AG04449 (cell line): ENCODE measurements at places on chromosomes 16 and 17.
A peak's percentile ranks its signal among the peaks of the same experiment; 100 is the strongest.

GRCh38 chr16:79717333-79718137 is 117.0 kb upstream of the MAF start:
- no peak for DNase-seq

GRCh38 chr16:79651363-79651762 is 50.8 kb upstream of the MAF start:
- DNase-seq = no peak

- no peak for DNase-seq
Measured at GRCh38 chr16:14307527-14308367, 236.6 kb downstream of the MRTFB start.

GRCh38 chr16:47475786-47476185 is 14.7 kb downstream of the PHKB start:
- DNase-seq = peak; percentile 16

GRCh38 chr17:44197980-44198720 is 1.5 kb downstream of the ATXN7L3 start:
- no peak for DNase-seq

GRCh38 chr17:2703606-2704005 is 8.0 kb downstream of the CLUH start:
- no peak for DNase-seq

DNA sequence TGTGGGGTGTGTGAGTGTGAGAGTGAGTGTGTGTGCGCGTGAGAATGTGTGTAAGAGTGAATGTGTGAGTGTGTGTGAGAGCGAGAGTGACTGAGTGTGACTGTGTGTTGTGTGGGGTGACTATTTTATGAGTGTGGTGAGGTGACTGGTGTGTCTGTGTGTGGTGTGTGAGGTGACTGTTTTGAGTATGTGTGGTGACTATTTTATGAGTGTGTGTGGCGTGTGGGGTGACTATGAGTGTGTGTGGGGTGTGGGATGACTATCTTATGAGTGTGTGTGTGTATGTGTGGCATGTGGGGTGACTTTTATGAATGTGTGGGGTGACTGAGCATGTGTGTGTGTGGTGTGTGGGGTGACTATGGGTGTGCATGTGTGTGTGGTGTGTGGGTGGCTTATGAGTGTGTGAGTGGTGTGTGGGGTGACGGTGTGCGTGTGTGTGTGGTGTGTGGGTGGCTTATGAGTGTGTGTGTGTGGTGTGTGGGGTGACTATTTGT is 152.9 kb upstream of the PLCG2 start:
- DNase-seq = no peak

DNA sequence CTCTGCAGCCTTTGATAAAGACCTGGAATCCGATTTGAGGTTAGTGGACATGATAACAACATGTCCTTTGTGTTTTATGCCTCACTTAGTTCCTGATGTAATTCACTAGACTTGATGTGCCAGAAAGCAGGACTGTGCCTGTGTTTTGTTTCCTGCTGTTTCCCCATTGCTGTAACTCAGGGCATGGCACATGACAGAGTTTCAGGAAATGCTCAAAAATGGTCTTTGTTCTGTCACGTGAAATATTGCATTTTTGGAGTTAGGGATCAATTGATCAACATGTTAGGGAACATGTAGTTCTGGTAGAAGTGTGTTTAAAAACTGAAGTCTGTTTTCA is 32.8 kb downstream of the DHX38 start:
- DNase-seq = no peak

DNA sequence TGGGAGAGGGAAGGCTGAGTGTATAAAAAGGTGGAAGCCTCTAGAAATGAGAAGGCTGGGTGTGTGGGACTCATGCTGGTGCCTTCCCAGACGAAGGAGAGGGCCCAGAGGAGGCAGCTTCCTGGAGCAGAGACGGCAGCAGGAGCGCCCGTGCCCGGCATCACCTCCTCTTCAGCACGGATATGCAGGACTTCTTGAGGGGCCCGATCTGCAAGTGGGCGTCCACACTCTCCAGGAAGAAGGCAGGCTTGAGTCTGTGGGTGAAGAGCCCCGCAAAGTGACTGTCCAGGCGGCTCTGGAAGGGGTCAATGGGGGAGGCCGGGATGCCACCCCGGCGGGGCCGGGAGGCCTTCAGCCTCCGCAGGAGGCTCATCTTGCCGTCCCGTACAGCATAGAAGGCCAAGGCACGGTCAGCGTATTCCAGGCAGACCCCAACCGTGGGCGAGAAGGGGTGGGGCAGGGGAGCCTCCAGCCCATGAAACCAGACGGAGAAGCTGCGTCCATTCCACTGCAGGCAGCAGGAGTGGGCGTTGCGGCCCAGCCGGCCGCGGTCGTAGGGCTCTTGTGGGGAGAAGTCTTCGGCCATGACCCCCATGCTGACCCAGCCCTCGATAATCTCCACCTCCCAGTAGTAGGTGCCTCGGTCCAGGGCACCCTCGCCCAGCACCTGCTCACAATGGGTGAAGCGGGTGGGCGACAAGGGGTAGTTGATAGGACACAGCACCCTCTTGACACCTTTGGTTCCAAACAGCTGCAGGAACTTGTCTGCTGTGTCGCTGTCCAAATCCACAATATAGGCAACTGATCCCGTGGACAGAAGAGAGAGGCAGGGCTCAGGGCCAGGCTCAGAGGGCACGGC is 3.8 kb downstream of the TRIM47 start:
- DNase-seq = no peak

- no peak for DNase-seq
Measured at GRCh38 chr17:18015593-18015992, 23.4 kb downstream of the ATPAF2 start.

DNA sequence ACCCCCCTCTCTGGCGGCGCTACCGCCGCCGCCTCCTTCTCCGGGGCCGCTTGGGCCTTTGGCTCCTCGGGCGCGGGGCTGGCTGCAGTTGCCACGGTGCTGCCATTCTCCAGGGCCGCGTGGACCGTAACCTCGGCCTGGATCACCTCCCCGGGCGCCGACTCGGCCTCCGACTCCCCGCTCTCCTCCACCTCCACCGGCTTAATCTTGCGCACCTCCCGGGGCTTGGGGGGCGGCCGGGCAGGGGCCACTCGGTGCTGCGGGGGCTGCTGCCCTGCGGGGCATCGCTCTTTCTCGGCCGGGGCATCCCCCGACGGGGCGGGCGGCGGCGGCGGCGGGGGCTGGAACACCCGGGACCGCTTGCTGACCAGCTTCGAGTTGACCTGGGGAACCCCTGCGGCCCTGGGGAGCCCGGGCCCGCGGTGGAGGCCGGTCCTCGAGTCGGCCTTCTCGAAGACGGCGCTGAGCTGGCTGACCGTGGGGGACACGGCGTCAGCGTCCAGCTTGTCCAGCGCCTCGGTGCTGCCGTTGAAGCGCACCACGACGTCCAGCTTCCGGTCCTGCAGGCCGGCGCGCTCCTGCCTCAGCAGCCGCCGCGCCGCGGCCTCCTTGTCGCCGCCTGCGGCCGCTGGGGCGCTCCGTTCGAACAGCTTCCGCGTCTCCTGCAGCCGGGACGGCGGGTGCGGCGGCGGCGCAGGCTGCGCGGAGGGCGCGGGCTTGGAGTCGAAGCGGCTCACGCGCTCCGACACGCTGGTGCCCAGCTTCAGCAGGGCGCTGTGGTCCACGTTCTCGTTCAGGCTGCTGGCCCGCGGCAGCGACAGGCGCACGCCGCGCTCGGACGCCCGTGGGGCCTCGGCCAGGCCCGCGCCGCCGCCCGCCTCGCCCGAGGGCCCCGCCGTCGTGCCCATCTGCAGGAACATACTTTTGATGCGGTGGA is 792 bp downstream of the PPP1R9B start:
- no peak for DNase-seq
